Mucosa of descending colon (tissue), 3 donors: ENCODE measurements at places on chromosomes 4 and X.

- no peak for DNase-seq
Observed at GRCh38 chr4:54238389-54238788, 9.3 kb downstream of the PDGFRA start.

GRCh38 chr4:1112174-1112820 lies 1.1 kb downstream of the RNF212 start:
- DNase-seq: no peak

DNA sequence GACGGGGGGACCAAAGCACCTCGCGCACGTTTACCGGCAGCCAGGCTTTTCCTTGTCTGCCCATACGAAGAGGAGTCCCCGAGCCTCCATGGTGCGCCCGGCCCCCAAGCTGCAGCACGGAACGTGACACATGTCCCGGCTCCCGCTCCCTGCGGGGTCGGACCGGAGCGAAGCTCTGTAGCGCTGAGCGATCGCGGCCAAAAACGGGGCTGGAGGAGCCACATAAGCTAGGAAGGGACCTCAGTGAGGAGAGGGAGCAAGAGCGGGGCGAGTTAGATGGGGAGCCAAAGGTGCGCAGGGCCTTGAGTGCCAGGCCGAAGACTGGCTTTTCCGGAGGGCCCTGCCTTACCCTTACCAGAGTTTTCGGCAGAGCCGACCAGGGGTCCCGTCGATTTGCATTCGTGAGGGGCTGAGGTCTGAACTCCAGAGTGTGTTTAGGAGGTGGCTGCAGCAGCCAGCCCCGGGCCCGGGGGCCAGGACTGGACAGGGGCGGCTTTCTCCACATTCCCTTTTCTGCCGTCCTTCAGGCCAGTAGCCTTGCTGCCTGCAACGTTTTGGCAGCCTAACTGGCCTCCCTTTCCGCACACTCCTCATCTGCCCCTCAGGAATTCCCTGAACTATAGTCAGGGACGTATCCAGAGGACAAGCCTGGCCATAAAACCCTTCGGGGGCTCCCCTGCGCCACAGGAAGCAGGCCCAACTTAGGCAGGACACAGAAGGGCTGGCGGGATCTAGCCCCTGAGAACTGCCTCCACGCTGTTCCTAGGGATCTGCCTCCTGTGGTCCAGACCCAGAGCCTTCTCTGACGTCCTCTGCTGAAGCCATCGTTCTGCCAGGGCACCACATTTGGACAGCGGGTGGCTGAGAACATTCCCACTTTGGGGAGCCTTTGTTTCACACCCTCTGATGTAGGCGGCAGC lies 689 bp downstream of the SSR4 start:
- DNase-seq: no peak

DNA sequence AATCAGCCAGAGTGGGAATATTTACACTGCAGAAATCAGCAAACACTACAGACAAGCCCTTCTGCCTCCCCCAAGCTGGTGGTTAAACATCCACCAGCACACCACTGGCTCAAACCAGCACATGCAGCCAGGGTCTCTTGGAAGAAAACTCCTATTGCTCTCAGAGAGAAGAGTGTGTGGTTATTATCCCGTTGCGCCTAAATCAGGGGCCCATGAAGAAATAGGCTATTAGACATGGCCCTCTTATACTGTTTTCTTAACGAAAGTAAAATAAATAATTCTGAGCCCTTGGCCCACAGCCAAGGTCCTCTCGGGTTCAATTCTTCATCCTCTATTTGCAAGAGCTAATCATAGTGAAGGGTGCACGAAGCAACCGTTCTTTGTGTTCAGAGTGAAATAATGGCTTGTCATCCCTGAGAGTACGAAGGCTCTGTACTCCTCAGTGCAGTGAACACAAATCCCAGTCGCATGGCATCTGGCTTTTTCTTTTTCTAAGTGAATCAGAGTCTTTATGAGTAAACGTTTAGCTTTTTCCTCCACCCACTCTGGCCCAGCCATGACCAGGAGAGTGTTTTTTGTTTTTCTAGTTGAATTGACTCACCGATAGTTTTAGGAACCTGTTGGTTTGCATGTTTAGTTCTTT lies 33.4 kb upstream of the RBM47 start:
- no peak for DNase-seq

DNA sequence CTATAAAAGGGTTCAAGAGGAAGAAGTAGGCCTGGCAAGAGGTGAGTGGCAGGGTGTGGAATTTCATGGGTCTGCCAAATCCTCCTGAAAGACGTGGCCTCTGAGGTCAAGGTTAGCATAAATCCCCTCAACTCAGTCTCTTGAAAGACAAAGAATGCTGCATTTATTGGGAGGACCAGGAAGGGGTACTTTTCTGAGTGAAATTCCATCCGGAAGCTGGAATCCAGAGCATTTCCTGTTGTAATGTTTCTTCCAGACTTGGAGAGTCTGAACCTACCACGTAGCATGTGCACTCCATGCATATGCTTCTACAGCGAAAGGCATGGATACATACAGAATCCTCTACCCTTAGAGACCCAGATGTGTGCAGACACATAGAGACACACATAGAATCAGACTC lies 13.4 kb upstream of the FGD1 start:
- no peak for DNase-seq

DNA sequence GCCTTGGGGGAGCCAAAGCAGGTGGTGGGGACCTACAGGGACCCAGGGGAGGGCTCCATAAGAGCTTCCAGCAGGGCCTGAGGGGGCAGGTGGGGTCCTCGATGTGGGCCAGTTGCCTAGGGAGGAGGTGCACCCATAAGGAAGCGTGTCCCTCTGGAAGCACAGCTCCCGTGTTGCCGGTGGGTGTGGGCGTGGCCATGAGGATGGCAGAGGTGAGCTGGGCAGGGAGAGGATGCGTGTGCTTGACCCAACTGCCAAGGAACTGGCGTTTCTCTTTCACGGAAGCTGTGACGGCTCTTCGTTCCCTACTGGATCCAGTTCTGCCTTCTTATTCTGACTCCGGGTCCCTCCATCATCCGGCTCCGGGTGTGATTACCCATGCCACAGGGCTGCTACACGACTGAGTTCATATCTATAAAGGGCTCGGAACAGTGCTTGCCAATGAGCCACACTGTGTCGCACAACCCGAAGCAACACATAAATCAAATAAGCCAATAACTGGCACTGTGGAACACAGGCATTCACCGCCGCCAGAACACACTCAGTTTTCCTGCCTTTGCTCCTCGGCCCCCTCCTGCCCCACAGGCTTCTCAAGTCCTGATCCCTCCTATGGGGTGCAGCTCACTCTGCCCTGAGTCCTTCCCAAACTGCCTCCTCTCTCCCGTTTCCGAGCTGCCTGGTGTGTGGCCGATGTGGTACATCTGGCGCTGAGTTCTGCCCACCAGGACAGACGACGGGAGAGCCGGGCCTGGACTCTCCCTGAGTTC lies 35.5 kb downstream of the RNF212 start:
- no peak for DNase-seq

DNA sequence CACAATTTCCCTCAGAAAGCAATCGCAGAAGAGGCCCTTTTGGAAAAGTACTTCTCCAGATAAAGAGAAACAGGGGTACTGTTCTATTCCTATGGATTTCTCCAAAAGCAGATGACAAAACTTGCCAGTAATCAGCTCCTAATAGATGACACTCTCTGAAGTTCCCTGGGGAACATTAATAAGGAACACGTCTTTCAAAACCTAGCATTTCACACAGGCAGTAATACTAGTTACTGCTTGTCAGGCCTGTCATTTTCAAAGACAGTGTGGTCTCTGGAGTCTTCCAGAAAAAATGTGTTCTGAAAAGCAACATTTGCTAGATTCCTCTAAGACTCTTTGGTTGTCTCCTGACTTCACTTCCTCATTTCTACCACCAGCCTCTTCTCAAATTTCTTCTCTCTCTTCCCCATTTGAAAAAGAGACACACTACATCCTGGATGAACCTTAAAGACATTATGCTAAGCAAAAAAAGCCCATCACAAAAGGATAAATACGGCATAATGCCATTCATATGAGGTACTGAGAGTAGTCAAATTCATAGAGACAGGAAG lies 47.3 kb downstream of the CHRDL1 start:
- DNase-seq: no peak

GRCh38 chrX:1492421-1493012 lies 39.8 kb upstream of the ASMTL start:
- DNase-seq: no peak

DNA sequence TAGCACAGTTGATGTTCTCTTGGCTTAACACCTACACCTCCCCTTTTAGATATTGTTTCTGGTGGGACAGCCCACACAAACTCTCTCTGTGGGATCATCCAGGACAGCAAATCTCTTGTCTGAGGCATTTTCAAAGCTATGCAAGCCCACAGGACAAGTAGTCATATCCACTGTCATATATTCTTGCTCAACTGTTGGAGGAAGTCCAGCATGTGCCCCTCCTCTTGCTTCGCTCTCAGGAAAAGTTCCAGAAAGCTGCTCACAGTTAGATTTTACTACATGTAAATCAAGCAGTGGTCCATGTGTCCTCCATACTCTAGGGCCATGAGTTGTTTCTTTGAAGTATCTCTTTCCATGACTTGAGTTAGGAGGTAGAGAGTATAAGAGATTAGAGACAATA lies 260.7 kb downstream of the INPP4B start:
- DNase-seq: no peak

DNA sequence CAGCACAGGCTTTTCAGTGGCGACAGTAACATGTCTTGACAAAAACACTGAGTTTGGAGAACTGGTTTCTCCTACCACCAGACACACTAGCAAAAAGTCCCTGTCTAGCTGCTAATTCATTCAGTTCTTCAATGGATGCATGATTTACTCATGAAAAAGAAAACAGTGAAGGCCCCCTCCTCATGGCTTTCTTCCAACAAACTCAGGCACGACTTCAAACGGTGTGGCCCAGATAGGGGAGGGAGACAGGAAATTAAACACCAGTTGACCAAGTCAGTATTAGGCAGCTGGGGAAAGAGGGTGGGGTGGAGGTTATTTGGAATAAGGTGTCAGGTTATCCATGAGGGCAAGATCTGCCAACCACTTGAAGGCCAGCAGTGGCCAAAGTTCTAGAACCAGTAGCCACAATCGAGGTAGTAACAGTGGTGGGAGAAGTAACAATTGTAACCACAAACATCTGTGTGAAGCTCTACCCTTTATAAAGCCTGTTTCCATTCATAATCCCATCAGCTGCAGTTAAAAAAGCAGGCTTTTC lies 60.2 kb downstream of the SEPSECS start:
- no peak for DNase-seq

GRCh38 chrX:100994352-100995281 lies 25.1 kb downstream of the ARL13A start:
- DNase-seq: no peak

GRCh38 chr4:166501941-166502382 lies 628.9 kb downstream of the TLL1 start:
- DNase-seq: no peak
